Endodermal cell (in vitro differentiated cells): ENCODE measurements at places on chromosomes 11 and 22. TPM values are rescaled to one million over a fixed set of nuclear protein-coding genes. Genes with fewer than 3 reads are reported as not detected.

DNA sequence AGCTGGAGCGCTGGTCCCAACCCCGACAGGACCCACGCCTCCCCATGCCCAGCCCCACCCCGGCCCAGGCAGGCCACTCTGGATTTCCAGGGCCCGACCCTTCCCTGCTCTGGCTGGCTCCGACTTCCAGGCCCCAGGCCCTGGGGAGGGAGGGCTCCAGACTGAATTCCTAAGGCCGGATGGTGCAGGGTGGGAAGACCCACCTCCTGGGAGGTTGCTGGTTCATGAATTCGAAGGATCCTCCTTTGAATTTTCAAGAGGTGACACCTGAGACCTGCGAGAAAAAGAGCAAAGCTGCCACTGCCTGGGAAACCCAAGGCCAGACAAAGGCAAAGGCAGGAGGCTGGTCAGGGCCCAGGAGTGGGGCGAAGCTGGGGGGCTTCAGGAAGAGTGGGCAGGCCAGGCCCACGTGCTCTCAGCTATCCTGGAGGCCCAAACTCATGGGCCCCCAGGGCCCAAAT lies 47.0 kb upstream of the LINC01488 start:
- peak; percentile 90 for DNase-seq

- DNase-seq: no peak
Measured at GRCh38 chr11:1148752-1149180, 9.0 kb upstream of the MUC5AC start.

- DNase-seq: no peak
Measured at GRCh38 chr11:46533396-46534100, 60.3 kb downstream of the AMBRA1 start.

DNA sequence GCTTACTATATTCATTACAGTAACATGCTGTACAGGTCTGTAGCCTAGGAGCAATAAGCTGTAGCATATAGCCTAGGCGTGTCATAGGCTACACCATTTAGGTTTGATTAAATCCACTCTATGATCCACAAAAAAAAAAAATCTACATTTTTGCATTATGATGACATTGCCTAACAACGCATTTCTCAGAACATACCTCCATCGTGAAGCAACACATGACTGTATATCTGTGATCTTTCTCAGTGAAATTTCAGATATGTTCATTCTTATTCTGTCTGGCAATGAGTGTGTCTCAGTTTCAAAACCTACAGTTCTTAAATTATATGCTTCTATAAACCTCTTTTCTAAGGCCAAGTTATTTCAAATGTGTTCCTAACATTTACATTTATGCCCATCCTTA lies 140.3 kb downstream of the CADM1 start:
- DNase-seq: no peak

- no peak for DNase-seq
Measured at GRCh38 chr22:20028855-20029549, 8.1 kb downstream of the TANGO2 start.

The ENDOD1 gene
- total RNA-seq: 1.8 and 1.9 TPM in 2 replicates
